NCI-H524 (cell line): ENCODE measurements at places on chromosomes 3 and 15.

GRCh38 chr3:145355206-145355605 lies 805.8 kb downstream of the PLOD2 start:
- peak; percentile 32 for DNase-seq

DNA sequence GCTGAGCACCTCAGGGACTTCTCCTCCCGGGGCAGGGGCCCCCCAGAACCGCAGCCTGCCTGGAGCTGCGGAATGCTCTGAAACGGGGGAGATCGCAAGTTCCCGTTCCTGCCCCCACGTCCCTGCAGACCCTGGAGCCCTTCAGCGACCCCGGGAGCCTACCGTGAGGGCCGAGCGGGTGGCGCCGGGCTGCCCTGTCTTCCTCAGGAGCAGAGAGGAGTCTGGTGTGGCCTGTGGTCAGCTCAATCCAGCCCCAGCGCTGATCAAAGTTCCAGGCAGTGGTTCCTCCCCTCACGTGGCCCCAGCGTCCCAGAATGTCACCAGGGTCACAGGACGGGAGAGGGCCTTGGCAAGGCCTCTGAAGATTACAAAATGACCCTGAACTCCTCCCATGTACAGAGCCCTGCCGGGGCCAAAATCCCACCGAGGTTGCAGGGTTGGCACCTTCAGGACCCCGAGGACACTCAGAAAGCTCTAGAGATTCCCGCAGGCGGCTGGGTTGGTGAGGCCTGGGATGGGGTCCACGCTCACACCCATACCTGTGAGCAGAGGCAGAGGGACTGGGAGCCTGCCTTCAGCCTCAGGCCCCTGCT lies at the start of gene CPN2:
Gene CPN2 (minus strand): TSS at position 249 of the 593 bp plus-strand sequence. CDS start 8,626 bp downstream, outside the sequence.
- no peak for DNase-seq

DNA sequence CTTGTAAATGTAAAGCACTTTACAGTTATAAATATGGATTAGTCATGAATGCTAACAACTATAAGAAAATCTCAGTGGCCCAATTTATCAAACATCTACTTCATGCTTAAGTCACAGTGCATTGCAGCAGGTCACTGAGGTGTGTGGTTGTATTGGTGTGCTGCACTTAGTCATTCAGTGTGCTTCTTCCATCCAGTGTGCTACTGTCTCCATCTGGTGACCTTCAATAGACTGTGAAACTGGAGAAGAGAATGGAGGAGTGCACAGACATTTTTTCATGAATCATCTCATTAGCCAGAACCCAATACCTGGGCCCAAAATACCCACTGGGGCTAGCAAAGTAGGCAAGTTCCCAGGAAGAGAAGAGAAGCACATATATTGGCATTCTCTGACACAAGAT lies 199.6 kb downstream of the SHOX2 start:
- DNase-seq = no peak

DNA sequence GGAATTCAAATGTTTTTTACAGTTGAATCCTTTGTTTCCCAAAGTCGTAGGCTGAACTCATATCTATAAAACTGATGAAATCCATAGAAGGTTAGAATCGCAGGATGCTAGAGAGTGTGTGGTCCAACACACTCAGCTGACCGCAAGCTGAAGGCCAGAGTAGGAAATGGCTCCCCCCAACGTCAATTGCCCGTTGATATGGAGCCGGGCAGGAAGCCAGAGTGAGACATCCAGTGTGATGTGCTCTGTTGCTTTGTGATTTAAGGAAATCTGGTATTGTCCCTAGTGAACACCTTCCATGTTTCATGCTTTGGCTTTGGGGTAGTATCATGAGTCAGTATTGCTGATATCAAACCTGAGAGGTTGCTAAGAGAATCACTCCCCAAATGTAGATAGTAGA lies 5.8 kb upstream of the MEX3B start:
- no peak for DNase-seq

DNA sequence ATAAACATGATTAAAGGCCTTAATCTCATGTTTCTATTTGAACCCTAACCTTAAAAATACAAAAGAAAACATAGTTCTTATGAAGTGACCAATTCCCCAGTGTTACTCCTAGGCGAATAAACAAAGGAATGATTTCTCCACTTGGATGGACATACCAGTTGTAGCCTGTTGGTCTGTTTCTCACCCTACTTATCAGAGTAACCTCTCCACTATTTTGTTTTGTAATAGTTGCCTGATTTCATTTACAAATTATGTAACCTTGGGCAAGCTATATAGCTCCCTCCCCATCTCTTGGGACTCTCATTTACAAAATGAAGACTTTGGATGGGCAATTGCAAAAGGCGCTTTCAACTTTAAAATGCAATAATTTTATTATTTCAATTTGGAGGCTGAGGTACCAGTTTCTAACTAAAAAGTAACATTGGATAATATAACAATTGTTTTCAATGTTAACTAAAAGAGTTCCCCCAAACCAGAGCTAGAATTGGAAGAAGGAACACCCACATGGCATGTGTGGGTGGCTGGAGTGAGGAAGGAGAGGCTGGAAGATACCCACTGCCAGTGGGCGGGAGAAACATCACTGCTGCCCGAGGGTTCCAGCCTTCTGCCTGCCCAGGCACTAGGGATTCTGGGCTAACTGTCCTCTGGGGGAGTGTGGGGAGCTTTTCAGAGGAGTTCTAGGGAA lies 74.2 kb downstream of the RFTN1 start:
- no peak for DNase-seq

DNA sequence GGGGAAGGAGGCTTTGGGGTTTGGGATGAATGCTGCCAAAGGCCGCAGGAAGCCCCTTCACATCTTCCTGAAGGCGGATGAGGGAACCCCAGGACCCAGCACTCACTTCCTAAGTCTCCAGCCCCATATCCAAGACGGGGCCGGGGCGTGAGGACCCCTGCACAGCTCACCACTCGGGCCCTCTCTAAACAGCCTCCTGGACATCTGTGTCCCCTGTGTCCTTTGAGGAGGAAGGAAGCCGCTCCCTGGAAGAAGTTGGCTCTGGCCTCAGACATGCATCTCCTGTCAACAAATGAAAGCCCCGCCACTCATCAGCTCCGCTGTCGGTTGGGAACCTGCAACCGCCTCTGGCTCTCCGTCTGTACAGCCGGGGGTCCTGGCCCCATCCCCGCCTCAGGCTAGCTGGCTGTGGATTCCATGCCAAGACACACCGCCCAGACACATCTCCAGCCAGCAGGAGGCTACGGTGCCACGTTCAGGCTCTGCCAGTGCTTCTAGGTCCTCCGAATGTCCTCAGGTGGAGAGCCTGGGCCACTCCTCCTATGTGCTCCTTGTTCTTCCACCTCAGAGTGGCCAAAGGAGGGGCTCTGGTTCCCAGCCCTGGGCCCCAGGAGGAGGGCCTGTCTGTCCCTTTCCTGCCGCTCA lies 140.0 kb upstream of the MEF2A start:
- DNase-seq = no peak

GRCh38 chr3:13463618-13464400 lies 16.3 kb upstream of the HDAC11 start:
- DNase-seq = no peak

GRCh38 chr3:104604326-104605010 lies 762.2 kb upstream of the ALCAM start:
- peak; percentile 47 for DNase-seq

DNA sequence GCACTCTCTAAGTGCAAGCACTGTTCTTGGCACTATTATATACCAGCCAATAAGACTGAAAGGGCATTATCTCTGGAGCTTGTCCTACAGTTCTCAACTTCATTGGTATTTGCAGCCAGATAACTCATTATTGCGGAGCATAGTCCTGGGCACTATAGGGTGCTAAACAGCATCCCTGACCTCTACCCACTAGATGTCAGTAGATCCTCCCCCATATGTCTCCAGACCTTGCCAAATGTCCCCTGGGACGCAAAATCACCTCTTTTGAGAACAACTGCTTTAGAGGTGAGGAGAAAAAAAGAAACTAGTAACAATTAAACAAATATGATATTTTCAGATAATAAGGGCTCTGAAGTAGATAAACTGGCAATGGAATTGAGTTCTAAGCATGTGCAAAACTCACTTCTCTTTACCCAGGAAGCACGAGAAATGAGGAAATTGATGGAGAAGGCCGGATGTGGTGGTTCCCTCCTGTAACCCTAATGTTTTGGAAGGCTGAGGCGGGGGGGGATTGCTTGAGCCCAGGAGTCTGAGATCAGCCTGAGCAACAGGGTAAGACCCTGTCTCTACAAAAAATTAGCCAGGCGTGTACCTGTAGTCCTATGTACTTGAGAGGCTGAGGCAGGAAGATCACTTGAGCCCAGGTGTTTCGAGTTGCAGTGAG lies 61.4 kb downstream of the FRMD4B start:
- peak; percentile 66 for DNase-seq

- peak; percentile 91 for DNase-seq
Measured at GRCh38 chr3:197297476-197298340, 704 bp downstream of the DLG1 start.

- no peak for DNase-seq
Measured at GRCh38 chr15:98713585-98714001, 65.3 kb downstream of the IGF1R start.

DNA sequence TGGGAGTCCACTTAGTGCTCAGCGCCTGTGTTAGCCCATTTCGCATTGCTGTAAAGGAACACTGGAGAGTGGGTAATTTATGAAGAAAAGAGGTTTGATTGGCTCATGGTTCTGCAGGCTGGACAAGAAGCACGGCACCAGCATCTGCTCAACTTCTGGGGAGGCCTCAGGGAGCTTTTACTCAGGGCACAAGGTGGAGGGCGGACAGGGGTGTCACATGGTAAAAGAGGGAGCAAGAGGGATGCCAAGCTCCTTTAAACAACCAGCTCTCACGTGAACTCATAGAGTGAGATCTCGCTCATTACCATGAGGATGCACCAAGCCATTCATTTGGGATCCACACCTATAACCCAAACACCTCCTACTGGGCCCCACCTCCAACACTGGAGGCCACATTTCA lies 181.4 kb upstream of the TLE3 start:
- DNase-seq = no peak
